Naive thymus-derived CD8-positive, alpha-beta T cell (primary cell): ENCODE measurements at places on chromosomes 6 and 20.

DNA sequence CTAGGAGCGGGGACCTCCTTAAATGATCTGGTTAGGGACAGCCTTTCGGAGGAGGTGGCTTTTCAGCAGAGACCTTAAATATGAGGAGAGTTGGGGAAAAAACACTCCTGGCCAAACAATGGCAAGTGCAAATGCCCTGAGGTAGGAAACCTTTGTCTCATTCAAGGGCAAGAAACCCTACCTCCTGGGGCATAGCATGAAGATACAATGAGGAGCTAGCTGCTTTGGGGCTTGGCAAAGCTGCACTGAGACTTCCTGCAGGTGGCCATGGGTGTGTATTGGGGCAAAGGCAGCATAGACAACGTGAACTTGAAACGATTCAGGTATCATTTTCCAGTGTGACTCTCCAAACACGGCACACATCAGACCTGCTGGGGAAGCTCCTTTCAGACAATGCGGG is 30.7 kb downstream of the PMEPA1 start:
- DNase-seq = no peak

- no peak for DNase-seq
Observed at GRCh38 chr6:65569505-65569904, 137.5 kb downstream of the EYS start.

GRCh38 chr6:143877584-143878271 is 13.5 kb downstream of the ZC2HC1B start:
- no peak for DNase-seq

DNA sequence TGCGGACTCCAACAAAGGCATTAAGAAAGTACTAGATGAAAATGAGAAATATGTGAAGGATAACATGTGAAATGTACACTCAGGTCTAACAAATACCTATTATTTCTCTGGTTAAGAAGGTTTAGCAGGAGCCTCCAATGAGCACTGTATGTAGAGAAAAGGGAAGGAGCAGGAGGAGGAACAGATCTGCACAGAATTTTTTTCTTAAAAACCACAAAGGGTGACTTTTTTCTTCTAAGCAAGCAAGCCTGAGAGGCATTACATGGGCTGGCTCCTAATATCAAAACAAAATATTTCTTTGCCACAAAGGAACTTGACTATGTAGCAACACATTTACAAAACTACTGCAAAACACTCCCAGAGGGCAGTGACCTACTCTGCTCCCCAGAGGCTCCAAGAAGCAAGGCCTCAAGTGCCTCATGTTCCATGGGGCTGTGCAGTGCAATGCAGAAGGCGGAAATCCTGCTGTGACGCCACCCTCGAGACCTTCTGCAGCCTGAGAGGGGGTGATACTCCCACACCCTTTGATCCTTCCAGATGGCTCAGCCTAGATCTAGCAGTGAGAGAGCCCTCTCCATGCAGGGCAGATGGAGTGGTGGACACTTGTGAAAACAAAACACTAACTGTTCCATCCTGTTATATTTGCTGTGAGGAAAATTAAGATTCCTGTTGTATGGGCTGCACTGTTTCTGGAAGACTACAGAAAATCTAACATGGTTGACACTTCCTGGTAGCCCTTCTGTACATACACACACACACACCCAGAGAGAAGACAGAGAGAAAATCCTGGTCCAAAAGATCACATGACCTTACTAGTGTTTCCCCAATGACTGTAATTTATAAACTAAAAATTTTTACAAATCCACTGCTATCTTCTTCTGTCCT is 36.0 kb upstream of the SMIM29 start:
- DNase-seq = no peak

- DNase-seq = no peak
Observed at GRCh38 chr6:11754625-11755271, 23.9 kb downstream of the ADTRP start.

GRCh38 chr6:111096246-111096645 is 8.9 kb downstream of the SLC16A10 start:
- peak; percentile 84 for DNase-seq
